IMR-90 (cell line): ENCODE measurements at places on chromosomes 12 and 14.

DNA sequence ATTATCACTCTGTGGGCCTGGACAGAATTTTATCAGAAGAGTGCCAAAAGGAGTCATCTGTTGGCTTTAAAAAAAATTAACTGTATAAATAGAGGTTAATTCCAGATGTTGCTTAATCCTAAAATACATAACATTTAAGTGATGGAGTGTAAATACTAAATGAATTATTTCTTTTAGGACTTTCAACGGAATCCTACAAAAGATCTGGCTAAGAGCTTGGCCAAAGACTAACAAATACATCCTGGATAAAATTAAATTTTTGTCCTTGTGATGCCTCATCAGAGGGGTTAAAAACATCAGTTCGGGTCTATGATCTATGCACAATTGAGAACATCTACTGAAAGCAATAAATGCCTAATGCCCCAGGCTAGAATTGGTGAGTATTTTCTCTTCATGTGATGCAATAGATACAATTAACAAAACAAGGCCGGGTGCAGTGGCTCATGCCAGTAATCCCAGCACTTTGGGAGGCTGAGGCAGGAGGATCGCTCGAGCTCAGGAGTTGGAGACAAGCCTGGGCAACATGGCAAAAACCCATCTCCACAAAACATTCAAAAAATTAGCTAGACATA, 49.8 kb upstream of the RAP1B start:
- DNase-seq = peak; percentile 27

GRCh38 chr14:69559581-69560011, 15.1 kb downstream of the CCDC177 start:
- no peak for DNase-seq

DNA sequence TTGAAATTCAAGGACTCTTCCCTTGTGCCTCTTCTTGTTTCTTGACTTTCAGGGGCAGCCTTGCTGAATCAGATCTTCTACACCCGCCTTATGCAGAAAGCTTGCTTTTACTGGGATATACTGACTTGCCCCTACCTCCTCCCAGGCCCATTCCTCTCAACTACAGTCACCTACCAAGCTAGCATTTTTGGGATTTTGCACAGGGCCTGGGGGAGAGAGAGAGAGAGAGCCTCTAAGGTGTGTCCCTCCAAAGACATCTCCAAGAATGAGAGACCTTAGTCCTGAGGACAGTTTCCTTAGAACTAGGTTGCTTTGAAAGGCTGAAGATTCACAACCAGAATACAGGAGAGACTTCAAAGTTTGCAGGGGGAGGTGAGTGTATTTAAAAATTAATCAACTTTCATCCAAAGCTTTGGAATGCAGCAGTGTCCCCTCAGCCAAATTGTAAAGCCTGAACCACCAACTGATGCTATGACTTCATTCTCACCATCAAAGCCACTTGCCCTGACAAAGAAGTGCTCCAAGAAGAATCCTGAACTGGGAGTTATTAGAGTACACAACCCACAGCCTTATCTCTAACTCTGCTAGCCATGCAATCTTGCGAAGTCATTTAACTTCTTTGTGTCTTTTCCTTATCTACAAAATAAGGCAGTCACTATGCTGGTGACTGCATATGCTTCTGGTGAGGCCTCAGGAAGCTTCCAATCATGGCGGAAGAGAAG, 96.1 kb upstream of the EGLN3 start:
- no peak for DNase-seq

DNA sequence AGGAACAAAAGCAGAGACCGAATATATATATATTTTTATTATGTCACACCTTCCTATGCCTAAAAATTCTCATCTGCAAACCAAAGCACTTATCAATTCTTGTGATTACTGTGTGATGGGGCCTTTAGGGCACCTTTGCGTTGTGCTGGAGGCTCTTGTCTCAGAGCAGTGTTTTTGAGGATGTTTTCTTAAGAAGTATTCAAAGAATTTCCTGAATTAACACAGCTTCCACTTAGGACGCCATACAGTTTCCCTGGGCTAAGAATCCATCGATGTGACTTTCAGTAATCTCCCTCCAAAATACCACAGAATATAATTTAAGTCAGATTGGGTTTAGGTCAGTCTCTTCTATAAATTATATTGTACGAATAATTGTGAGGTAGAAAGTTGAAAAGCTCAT, 22.0 kb upstream of the HIF1A start:
- no peak for DNase-seq

DNA sequence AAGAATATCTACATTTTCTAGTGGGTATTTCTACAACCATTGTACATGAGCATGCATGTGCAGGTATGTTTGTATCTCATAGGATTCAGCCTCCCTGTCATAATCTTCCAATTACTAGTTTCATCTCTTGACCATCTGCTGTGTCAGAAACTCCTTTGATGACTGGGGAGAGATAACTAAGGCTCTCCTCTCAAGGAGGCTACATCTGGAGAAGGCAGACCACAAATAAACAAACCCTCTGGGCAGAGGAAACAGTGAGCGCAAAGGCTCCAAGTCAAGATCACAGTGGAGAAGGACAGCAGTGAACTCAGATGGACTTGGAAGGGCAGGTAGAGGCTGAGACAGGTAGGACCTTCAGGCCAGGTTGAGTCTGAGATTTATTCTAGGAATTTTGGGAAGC, 166.4 kb downstream of the PELI2 start:
- peak; percentile 46 for DNase-seq

DNA sequence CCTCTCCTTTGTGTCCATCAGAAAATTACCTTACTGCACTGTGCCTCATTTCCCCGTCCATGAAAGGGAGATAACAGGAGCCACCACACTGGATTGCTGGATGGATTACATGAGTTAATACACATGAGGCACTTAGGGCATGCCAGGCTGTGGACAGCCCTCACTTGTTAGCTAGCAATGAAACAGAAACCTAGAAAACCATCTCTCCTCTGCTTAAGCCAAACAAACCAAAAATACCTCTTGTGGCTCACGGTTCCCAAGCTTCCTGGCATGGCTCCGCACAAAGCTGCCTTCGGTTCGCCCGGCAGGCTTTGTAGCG, 660 bp upstream of the HCFC2 start:
- DNase-seq = peak; percentile 61

- no peak for DNase-seq
Measured at GRCh38 chr14:70873627-70874026, 33.6 kb upstream of the PCNX1 start.

DNA sequence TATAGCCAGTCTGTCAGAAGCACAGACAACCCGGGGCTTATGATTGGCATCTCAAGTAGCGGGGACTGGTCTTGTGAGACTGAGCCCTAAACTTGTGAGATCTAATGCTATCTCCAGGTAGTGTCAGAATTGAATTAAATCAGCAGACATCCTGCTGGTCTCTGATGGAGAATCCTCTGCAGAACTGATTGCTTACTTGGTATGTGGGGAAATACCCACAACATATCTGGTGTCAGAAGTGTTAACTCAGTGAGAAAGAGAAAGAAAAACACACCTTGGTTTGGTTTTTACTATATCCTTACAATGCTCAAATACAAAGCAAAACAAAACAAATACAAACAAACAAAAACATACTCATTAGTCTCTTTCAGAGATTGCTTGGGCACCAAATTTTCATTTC, 10.0 kb downstream of the SEL1L start:
- no peak for DNase-seq

- no peak for DNase-seq
Measured at GRCh38 chr12:72777806-72778205, 505.6 kb downstream of the TRHDE start.

DNA sequence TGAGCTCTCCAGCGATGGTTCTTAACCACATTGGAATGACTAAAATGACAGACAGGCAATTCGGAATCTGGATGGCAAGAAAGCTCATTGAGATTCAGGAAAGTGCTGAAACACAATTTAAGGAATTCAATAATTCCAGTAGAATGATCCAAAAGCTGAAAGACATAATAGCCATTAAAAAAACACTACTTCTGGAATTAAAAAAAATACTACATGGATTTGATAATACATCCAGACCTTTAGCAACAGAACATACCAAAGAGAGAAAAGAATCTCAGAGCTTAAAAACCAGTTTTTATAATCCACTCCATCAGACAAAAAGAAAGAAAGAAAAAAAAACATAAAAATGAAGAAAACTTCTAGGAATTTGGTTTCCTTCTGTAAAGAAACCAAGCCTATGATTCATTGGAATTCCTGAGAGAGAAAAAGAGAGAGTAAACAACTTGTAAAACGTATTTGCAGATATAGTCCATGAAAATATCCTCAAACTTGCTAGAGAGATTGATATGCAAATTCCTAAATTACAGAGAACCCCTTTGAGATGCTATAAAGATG, 52.8 kb downstream of the SLCO1B1 start:
- DNase-seq = no peak

- no peak for DNase-seq
Measured at GRCh38 chr12:110717037-110717436, 25.7 kb downstream of the PPP1CC start.

DNA sequence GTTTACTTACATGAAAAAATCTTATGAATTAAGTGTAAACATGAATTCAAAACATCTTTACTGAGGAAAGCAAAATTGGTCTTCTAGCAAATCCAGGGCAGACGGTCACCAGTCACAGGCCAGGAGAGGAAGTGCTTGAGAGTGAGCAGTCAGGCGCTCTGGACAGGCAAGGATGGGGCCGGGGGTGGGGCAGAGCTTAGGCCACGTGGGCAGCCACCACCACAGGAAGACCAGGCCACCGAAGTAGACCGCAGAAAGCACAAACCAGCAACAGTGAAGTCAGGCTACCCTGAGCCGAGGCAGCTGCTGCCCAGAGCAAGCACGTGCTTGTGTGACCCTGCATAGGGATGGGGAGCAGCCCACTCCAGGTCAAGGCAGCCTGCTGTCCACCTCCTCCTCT, 33.5 kb downstream of the SLC6A12 start:
- peak; percentile 58 for DNase-seq

- DNase-seq = peak; percentile 5
Measured at GRCh38 chr12:77377116-77377515, 311.7 kb upstream of the E2F7 start.

DNA sequence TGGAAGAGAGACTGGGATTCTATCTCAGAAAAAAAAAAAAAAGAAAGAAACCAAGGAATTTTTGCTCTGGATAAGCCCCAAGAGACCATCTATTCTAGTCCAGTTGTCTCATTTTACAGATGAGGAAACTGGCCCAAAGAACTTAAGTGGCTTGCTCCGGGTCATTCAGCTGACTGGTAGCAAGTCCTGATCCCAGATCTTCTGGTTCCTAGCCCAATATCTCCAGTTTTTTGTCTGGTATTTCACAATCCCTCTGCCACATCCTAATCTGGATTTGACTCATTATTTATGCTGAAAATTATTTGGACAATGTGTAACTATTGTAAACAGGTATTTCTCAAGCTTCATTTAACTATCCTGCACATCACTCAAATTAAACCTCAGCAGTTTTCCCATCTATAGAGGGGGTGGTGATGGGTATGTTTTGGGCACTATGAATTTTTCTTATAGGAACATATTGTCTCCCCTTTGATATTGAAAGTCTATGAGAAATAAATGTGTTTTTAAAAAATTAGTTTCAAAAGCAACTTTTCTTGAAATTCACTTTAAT, 43.4 kb downstream of the PPP2R5E start:
- peak; percentile 77 for DNase-seq

DNA sequence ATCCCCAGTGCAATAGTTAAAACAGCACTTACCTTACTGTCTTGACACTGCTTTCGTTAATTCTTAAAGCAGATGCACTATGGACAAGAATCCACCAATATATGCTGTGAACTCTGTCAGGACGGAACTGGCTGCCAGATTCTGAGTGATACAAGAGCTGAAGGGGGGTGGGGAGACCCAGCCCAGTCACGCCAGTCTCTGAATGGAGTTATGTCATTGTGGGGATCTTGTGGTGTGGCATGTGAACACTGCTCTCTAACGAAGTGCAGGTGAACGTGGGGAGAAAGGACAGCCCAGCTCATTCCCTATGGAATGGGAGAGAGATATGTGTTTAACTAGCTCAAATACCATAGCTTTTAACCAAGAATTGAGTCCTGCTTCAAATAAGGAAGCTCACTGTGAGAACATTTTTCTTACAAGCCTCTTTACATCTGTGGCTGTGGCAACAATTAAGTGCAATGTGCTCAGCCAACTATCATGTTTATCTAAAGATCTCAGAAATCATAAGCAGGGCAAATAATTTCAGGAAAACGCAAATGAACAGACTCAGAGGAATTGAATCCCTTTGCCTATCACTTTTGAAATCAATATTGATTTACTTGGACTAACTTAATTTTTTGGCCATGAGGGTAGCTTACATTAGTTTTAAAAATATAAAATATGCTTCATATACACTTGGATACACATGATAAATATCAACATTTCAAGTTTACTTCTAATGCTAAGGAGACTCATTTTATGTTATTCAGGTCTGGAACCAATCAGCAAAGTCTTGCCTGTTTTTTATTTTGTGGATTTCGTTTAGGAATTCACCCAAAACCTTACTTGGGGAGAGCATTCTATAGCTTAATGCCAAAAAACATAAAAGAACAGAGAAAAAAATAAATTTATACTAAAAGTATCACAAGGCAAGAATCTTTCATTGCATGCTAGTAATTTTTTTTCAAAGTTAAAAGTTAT, at the start of gene LUM:
LUM (minus strand) TSS at position 129 of the 960 bp plus-strand sequence. CDS start 2,515 bp downstream, outside the sequence.
- DNase-seq = peak; percentile 69

DNA sequence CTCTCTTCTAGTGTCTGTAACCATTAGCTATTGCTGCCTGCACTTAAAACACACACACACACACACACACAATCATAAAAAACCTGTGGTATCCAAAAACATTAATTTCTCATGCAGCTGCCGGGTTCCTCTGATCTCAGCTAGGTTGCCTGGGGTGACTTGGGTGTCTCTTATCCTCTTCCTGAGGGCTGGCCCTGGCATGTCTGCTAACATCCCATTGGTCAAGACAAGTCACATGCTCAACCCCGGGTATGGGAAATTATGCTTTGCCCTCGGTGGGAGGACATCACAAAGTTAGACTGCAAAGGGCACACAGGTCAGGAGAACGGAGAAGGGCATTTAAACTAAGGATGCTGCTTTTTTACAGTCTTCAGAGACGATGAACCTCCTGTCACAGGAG, 55.7 kb downstream of the TRPV4 start:
- peak; percentile 10 for DNase-seq

DNA sequence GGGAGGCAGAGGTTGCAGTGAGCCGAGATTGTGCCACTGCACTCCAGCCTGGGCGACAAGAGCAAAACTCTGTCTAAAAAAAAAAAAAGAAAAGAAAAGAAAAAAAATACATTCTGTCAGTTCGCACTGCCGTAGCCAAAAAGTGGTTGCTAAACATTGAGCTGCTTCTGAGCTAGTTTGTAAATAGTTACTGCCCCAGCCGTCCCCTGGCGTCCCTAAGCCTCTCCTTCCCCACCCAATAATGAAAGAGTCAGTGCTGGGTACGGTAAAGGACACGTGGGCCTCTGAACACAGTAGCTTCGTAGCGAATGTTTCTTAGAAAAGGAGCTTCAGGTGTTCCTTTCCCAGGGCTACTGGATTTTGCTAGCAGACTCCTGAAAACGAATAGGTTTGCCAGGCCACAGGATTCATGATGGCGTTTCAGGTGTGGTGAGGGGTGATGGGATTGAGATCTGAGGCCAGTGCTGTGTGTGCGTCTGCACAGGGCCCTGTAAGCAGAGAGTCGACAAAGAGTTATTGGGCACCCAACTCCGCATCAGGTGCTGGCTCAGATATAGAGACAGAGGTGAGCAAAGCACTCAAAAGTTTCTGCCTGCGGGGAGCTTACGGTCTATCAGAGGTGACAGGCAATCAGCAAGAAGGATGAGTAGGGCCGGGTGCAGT, 94.1 kb downstream of the LGMN start:
- DNase-seq = no peak

- peak; percentile 76 for DNase-seq
Measured at GRCh38 chr12:19576506-19577280, 137.4 kb downstream of the AEBP2 start.

- no peak for DNase-seq
Measured at GRCh38 chr14:49508124-49508523, 78.1 kb downstream of the RPS29 start.

- DNase-seq = peak; percentile 55
Measured at GRCh38 chr12:111975161-111975931, 37.6 kb downstream of the TMEM116 start.
